ENCODE measurements at places on chromosomes 7 and 10.

- no peak for DNase-seq
Measured at GRCh38 chr10:74122060-74122459, 28.6 kb downstream of the AP3M1 start.

- DNase-seq = no peak
Measured at GRCh38 chr7:157577796-157578339, 241.1 kb downstream of the DNAJB6 start.

- DNase-seq = no peak
Measured at GRCh38 chr7:107100824-107101223, 56.3 kb downstream of the PRKAR2B start.

DNA sequence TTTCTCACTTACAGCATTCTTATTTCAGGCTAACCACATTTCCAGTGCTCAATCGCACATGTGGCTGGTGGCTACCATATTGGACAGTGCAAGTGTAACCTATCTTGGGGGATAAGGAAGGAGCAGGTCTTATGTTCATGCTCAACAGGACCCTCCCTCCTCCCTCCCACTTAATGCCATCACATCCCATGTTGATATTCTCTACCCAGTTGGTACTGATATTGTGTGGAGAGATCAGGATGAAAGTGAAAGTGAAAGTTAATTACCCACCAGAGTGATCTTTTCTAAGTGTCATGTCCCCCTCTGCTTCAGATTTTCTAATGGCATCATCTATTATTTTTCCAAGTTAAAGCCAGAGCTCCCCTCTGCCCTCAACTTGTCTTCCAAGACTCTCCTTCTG is 91.6 kb downstream of the BMPER start:
- DNase-seq = no peak

GRCh38 chr10:129773359-129773990 is 190.6 kb downstream of the EBF3 start:
- DNase-seq = no peak

GRCh38 chr7:136033413-136034031 is 56.4 kb upstream of the MTPN start:
- no peak for DNase-seq

- no peak for DNase-seq
Measured at GRCh38 chr10:24213266-24213665, 4.3 kb downstream of the KIAA1217 start.

DNA sequence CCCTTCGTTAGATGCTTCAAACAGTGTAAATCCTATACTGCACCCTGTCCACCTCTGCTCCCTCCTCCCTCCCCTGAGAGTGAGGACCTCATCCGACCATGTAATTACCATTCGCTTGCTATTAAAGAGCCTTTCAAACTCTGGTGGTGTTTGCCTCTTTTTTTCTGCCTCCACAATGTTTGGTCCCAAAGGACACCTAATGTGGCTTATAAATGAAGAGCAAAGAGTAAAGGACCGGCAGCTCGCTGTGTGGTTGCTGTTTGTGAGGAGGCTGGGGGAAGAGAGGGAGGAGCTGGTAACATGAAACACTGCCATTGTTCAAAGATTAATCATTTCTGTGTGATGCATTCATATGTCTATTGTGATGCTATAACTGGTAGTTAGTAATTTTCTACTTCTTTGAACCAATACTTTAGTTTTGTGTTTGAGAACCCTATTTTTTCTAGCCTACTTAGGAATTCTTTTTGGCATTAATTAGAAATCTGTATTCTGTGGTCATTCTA is 27.9 kb downstream of the MTURN start:
- DNase-seq = no peak

DNA sequence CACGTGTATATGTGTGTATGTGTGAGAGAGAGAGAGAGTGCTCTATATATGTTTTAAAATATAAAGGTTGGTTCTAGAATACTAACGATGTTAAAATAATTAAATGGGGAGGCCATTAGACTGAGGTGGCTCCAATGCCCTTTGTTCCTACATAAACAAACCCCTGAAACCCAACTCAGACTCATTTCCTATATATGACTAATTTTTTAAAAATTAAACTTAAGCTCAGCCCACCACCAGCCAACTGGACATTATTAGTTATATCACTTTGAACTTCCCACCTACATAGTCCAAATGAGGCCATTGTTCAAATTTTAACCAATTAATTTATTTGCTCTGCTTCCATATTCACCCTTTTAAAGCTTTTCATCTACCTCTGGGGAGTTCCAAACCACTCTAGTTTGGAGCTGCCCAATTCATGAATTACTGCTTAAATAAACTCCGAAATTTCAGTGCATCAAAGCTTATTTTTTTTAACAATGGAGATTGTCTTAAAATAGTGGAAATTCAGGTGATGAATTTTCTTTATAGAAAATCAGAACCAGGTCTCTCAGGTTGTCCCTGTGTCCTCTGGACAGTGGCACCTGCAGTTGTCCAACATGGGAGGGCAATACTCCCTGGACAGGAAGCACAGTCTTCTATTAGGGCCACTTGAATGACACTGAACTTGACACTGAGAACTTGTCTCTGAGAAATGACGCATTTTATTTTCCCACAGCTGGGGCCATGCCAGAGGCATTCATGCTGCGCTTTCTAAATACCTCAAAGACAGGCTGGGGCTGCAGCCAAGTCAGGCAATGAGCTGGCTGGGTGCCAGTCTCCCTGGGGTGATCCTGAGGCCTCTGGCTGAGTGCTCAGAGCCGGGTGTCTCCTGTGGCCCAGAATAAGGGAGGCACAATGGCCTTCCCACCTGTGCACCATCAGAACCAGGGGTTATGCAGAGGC is 109.5 kb upstream of the TMEM72 start:
- DNase-seq = no peak

- DNase-seq = no peak
Measured at GRCh38 chr7:47574482-47575329, 7.2 kb downstream of the TNS3 start.

DNA sequence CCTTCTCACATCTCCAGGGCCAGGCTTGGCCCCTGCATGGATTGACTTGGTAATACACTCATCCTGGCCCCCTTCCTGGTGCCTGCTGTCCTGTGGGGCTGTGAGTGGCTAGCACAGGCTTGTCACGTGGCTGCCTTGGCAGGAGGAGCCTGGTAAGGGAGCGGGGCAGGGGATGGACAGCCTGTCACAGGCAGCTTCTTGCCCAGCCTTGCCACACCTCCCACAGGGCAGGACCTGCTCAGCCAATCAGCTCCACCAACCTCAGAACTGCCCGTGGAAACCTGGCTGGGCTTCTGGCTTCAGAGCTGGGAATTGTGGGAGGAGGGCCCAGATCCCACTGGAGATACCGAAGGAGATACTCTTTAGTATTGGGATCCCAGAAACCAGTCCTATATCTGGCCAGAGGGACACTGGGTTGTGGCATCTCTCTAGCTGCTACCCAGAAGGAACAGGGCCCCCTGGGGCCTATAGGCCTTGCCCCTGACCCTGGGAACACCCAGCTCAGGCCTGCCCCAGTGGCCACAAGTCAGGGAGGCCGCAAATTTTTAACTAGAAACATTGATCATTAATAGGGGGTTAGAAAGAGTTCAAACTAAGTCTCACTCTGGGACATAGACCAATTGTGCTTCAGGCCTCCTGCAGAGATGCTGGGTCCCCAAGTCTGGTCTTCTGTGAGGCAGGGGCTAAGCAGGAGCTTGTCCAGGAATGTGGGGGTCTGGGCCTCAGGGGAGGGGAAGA is at the start of gene HOGA1:
Gene HOGA1 (plus strand): TSS at position 330 of the 738 bp plus-strand sequence. CDS start 315 bp downstream, at position 645.
- no peak for DNase-seq

DNA sequence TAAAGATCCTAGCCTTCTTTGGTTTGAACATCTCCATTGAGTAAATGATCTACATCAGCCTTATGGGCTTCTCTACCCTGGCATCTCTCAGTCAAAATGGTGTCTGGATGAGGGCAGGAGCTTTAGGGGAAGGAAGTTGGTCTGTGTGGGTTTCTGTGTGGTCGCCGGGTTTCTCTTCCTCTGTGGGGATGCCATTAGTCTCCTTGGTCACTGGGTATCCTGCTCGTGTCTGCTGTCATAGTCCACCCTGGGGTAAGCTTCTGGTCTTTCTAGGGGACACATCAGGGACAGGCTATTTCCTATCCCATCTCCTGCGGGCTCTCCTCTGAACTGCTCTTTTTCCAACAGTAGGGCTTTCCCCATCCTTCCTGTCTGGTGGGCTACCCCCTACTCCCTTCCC is 150.3 kb upstream of the NPY start:
- no peak for DNase-seq

DNA sequence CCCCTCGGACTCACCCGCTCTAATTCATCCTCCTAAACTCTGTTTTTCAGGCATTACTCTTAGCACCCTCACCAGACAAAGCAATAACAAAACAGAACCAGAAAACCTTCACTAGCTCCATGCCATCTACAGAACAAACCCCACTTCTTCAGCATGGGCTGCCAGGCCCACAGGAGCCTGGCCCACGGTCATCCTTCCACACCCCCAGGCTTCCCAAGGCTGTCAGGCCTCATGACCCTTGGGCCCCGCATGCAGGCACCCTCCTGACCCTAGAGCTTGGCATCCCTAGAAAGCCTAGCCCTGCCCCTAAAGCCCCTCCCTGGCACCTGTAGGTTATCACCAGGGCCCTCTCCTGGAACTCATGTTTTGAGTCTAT is 59.6 kb downstream of the PRKAG2 start:
- DNase-seq = no peak

- no peak for DNase-seq
Measured at GRCh38 chr10:3119796-3120459, 52.6 kb downstream of the PFKP start.

GRCh38 chr10:104317269-104317710 is 21.0 kb downstream of the ITPRIP start:
- no peak for DNase-seq

DNA sequence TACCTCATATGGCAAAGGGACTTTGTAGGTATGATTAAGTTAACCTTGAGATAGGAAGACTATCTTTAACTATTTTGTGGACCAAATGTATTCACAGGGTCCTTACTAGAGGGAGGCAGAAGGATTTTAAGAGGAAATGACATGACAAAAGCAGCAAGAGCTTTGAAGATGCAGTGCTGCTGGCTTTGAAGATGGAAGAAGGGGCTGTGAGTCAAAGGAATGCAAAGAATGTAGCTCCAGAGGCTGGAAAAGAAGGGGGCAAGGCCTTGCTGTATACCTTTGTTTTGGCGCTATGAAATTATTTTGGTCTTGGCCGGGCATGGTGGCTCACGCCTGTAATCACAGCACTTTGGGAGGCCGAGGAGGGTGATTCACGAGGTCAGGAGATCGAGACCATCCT is 3.2 kb upstream of the NRBF2 start:
- DNase-seq = no peak

- DNase-seq = no peak
Measured at GRCh38 chr10:34670081-34670480, 145.0 kb downstream of the PARD3 start.

- DNase-seq = no peak
Measured at GRCh38 chr10:54478601-54479000, 322.4 kb downstream of the PCDH15 start.

- DNase-seq = no peak
Measured at GRCh38 chr7:127809261-127809702, 157.3 kb downstream of the SND1 start.

DNA sequence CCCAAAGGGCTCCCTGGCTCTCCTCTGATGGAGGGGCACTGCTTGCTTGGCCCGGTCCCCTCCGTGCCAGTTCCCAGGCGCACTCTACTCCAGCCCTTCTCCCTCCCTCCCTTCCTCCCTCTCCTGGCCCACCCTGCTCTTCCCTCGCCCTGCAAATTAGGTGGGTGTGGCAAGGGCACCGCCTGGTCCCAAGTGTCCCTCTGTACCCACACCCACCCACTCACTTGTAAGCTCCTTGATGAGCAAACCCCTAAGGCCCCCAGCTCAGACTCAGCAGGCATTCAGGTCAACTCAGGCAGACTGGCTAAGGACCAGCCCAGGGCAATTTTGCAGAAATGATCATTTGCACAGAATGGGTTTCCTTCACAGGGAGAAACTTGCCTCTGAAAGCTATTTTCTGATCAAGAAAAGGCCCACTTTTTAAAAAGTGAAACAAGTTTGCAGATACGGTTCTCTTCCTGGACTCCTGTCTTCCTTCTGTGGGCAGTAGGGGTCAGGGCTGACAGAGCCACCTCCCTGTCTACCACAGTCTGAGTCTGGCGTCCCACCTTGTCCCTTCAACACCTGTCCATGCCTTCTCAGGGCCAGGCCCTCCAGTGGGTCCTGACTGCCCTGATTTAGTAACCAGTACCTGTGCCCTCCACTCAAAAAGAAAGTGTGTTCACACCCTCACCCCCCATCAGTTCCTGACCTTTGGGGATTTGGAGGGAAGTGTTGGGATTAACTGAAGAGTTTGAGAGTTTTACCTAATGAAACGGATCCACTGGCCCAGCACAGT is 28.3 kb downstream of the C10orf71 start:
- DNase-seq = no peak

DNA sequence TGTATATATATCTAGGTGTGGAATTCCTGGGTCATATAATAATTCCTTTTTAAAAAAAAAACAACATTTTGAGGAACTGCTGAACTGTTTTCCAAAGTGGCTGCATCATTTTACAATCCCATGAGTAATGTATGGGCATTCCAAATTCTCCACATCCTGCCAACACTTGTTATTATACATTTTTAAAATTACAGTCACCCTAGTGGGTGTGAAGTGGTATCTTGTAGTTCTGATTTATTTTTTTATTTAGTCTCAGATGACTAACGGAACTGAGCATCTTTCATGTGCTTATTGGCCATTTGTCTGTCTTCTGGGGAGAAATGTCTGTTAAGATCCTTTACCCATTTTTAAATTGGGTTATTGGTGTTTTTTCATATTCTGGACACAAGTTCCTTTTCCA is 12.0 kb upstream of the KLHL7 start:
- DNase-seq = no peak

DNA sequence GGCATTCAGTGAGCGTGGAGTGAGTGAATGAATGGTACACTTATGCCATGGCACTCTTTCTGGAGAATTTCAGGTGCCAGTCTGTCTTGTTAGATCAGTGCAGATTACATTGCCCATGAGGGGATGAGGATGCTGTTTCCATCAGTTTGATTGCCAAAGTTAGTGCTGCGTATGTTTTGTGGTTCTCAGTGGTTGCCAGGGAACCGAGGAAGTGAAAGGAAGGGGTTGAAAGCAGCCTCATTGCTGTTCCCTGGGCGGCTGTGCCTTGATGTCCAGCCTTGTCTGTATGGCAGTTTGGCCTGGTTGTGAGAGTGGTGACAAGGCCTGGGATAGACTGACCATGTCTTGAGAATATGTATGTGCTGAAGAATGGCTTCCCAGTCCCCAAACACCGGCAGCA is 30.2 kb downstream of the WBP1L start:
- peak; percentile 20 for DNase-seq

Measured in CD4-positive, alpha-beta memory T cell (primary cell).